ENCODE measurements at places on chromosomes 7 and 10. TPM values are rescaled to one million over a fixed set of nuclear protein-coding genes. Genes with fewer than 3 reads are reported as not detected.

OR6V1 gene
- total RNA-seq, result not detected

RNF148 gene
- 2.0 TPM for total RNA-seq

C10orf62 gene
- not detected for total RNA-seq

CCL24 gene
- total RNA-seq, result not detected

DNA sequence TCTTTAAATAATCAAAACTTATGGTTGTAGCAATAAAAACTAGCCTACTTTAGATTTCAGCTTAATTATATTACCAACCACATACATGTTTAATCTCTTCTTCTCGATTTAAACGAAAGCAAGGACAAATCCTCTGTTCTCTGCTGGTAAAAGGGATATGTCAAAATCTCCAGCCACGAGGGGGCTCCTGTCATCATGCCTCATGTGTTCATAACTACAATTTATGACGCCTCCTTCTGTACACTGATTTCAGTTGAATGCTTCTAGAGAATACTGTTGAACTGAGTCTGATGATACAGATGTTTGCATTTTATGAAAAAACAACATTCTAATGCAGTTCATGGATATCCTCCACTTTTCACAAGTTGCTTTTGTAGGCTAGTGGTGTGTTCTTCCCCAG lies 220.0 kb upstream of the DPP6 start:
- no peak for DNase-seq

DNA sequence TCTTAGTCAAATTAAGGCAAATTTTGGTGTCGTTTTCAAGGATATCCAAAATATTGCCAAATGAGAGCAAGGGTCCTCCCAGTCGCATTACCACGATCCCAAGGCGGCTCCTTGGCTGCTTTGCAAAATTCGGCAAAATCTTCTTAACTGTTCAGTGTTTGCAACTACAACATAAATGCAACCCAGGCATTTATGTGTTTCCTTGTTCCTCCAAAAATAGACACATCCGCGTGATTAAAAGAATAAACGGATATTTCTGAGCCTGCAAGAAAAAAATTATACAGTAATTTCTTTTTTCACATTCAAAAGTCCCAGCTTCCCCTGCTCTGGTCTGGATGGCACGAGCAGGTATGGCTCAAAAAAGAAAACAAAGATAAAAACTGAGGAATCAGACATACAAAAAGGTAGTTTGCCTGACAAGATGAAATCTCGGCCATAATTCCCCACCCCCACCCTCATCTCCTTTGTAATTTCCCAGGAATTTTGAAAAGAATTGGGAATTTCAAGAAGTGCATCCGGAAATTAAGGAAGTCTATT lies 6.0 kb downstream of the SKIDA1 start:
- DNase-seq, result no peak

GRCh38 chr10:122282253-122282671 lies 11.2 kb downstream of the BTBD16 start:
- DNase-seq, result no peak

DNA sequence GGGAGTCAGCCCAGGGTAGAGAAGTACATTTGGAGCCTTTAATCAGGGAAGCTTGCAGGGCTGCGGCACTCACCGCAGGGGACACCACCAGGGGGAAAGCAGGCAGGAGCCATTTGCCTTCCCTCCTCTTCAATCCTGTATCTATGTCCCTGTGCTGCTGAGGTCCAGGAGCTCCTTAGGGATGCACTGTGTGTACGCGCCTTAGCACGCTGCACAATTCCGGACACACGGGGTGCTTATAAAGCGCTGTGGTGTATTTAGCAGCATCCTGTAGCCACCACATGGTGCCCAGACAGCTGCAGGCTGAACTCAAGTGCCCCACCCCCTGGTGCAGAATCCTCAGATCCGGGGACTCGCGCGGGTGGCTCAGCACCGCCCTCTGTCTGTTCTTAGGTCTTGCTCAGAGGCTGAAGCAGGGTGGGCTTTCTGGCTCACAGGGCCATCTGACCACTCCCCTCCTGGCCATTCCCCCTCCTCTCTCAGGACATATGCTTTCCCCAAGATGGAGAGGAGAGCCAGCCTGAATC lies 421.4 kb downstream of the SDK1 start:
- no peak for DNase-seq

- no peak for DNase-seq
Measured at GRCh38 chr7:80463272-80463920, 48.5 kb downstream of the GNAT3 start.

DNA sequence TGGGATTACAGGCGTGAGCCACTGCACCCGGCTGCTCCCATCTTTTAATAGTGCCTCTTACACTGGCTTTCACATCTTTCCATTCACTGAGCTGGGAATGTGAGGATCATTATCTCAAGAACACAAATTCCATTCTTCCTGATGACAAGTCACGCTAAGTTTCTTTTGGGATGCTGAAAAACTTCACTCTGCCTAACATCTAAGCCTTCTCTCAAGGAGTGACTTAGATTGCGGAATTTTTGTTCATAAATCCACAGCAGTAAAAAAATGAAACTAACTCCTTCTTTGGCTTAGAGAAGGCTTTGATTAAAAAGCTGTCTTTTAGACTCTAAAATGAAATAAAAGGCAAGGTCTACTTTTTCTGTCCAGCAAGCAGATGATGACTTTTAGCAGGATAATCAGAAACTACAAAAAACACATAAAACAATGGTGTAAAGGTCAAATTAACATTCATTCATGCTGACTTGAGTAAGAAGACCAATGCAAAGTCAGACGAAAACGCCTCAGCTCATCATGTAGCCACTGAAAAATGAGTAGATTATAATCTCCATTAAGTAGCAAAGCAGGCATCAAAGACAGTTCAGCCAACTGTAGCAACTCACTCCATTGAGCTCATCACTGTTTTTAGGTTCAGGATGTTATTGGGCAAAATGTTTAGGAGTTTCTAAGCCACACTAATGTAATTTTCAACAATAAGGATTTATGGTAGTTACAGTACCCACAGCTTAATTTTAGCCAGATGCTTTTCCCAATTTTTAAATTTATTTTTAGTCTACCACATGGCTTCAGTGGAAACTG lies 178.8 kb downstream of the ELMO1 start:
- no peak for DNase-seq

GRCh38 chr10:50937230-50937907 lies 51.9 kb upstream of the A1CF start:
- no peak for DNase-seq

GRCh38 chr7:157244516-157245294 lies 92.1 kb upstream of the DNAJB6 start:
- DNase-seq, result no peak

DNA sequence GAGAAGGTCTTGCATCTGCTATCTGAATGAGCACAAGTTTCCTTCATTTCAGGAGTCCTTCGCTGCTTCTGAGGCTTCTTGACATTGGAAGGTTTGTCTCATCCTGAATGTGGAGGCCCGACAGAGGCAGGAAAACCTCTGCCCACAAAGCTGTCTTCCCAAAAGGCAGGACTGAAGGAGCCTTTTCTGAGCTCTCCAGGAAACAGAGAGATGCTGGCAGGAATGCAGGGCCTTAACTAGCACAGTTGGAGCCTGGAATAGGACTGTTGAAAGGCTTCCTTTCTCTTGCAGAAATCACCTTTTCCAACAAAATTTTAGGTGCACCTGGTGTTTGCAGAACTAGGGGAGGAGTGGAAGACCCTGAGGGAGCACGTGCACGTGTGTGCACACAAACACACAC lies 637.4 kb upstream of the MKI67 start:
- no peak for DNase-seq

All from suprapubic skin (tissue), 4 donors.